ENCODE measurements at places on chromosomes 11 and 22.

DNA sequence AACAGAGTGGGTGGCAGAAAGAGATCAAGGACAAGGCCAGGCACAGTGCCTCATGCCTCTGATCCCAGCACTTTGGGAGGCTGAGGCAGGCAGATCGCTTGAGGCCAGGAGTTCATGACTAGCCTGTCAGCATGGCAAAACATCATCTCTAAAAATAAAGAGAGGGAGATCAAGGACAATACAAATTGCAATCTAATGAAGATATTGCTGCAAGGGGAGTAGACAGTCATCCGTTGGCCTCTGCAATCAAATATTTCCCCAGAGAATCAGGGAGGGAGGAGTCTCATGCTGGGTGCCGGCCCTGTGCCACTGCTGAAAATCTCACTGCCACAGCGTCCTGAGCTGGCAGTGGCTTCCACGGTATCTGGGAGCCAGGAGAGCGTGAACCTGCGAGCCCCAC lies 19.4 kb upstream of the IL17RA start:
- DNase-seq: no peak

GRCh38 chr22:47249370-47249928 lies 487.0 kb downstream of the TBC1D22A start:
- DNase-seq: no peak

GRCh38 chr22:46119729-46120419 lies 30.5 kb upstream of the PPARA start:
- DNase-seq: no peak

- peak; percentile 93 for DNase-seq
Observed at GRCh38 chr11:35138943-35139721, at the start of gene CD44. TSS of gene CD44 (plus strand) at chr11:35139171. CDS start at chr11:35139304, 133 bp downstream.

DNA sequence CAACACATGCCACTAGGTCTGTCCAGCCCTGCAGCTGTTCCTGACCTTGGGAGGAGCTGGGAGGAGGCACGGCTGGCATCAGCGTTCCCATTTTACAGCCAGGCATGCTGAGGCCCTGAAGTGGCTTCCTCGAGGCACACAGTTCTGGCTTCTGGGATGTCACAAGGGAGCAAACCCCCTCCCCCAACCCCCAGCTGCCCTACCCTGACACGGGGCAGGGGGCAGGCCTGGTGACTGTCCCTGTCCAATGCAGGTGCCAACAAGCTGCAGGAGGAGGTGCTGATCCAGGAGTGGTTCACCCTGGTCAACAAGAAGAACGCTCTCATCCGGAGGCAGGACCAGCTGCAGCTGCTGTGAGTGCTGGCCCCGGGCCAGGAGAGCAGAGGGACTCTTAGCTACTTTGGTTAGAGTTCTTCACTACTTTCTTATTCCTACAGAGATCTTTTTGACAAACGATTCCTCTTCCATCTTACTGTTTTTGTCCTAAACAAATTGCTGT lies 5.3 kb downstream of the KCNK7 start:
- DNase-seq: no peak

GRCh38 chr11:64036087-64037026 lies 626 bp downstream of the FLRT1 start:
- peak; percentile 23 for DNase-seq
